ENCODE measurements at places on chromosomes 12 and 14.

GRCh38 chr14:99982537-99983250 lies 82.5 kb upstream of the EVL start:
- DNase-seq, result peak; percentile 73

DNA sequence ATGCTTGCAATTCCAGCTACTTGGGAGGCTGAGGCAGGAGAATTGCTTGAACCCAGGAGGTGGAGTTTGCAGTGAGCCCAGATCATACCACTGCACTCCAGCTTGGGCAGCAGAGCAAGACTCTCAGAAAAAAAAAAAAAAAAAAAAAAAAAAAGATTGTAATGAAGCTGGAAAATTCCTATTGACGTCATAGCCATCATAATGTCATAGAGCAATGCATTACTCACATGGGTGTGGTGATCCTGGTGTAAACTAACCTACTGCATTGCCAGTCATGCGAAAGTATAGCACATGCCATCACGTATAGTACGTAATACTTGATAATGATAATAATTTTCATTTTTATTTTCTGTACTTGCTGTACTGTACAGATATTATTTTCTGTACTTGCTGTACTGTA lies 42.7 kb upstream of the NID2 start:
- no peak for DNase-seq

DNA sequence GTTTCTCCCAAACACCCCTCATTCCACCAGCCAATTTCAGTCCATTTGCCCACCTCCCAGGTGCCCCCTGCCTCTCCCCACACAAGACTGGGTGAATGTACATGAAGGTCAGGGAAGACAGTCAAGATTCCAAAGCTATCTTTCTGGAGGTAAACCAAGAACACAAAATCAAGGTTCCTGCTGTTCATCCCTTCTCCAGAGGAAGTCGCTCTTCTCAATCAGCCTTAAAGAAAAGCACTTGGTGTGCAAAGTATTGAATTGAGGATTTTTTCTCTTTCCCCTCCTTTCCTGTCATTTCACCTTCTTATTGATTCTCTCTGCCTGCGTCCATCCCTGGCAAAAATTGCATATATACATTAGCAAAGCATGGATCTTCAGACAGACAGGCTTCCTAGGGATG lies 4.5 kb downstream of the GRIN2B start:
- DNase-seq, result no peak

- no peak for DNase-seq
These were observed 39.6 kb upstream of the SFSWAP start for GRCh38 chr12:131671276-131671675.

- DNase-seq, result no peak
These were observed 20.1 kb upstream of the ANO2 start for GRCh38 chr12:5964913-5965900.

- DNase-seq, result peak; percentile 38
These were observed 65.2 kb downstream of the PPP2R5E start for GRCh38 chr14:63478010-63478409.

DNA sequence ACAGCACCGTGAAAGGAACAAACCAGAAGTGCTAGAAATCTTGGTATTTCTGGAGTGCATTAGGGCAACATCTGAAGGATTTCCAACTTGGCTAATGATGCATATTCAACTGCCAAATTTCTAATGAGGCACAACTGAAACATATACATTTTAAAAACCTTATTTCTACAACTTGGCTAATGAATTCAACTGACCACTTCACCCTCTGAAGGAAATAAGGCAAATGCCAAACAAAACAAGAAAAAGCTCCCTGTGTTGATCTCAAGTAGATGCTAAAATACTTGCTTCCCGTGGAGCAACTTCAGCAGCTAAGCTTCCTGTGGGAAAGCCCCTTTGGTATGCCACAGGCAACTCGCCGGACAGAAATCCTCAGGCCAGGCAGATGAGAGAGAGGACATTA lies 167.1 kb downstream of the TTC7B start:
- DNase-seq, result no peak
